Sciatic nerve (tissue), 2 donors: ENCODE measurements at places on chromosomes 6 and 20. TPM values are rescaled to one million over a fixed set of nuclear protein-coding genes. Genes with fewer than 3 reads are reported as not detected.

DNA sequence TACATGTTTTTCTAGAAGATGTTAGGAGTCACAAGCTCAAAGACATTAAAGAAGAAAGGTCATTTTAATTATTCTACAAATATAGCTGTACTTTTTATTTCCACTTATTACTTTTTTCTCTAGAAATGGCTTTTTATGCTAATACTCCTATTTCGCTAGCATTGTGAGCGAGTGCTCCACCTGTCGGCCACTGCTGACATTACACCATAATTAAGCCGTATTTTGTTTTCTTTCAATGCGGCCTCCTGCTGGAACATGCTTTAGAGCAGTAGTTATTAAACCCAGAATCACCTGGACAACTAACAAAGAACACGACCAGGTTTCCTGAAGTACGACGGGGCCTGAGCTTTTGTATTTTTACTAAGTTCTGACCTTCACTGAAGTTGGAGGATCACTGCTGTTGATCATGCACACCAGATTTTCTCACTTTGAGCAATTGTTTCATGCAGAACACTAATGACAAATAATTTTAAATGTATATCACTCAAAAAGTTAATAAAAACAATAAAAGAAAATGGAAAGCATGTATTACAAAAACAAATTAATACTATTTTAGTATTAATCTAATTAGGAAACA lies 74.1 kb upstream of the PAK5 start:
- peak; percentile 58 for DNase-seq

DNA sequence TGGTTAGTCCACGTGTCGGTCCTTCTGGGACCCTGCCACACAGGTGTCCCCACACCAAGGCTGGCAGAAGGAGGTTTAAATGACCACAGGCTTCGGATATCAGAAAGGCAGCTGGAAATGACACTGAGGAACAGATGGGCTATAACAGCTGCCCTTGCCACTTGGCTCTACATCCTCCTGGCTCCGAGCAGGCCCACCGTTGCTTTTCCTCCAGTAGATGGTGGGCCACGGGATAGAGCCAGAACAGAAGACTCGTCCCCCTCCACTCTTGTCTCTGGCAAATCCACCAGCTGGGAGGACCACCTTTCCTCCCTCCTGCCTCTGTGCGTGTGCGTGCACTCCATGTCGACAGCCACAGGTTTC lies 17.6 kb downstream of the WRNIP1 start:
- DNase-seq: no peak

- DNase-seq: peak; percentile 74
Measured at GRCh38 chr20:31869942-31870725, at the start of the genes DUSP15 and TTLL9. DUSP15 (minus strand) TSS chr20:31870527; CDS start chr20:31870337, 190 bp downstream. TTLL9 (plus strand) TSS chr20:31870634; CDS start chr20:31871127, 493 bp downstream.

DNA sequence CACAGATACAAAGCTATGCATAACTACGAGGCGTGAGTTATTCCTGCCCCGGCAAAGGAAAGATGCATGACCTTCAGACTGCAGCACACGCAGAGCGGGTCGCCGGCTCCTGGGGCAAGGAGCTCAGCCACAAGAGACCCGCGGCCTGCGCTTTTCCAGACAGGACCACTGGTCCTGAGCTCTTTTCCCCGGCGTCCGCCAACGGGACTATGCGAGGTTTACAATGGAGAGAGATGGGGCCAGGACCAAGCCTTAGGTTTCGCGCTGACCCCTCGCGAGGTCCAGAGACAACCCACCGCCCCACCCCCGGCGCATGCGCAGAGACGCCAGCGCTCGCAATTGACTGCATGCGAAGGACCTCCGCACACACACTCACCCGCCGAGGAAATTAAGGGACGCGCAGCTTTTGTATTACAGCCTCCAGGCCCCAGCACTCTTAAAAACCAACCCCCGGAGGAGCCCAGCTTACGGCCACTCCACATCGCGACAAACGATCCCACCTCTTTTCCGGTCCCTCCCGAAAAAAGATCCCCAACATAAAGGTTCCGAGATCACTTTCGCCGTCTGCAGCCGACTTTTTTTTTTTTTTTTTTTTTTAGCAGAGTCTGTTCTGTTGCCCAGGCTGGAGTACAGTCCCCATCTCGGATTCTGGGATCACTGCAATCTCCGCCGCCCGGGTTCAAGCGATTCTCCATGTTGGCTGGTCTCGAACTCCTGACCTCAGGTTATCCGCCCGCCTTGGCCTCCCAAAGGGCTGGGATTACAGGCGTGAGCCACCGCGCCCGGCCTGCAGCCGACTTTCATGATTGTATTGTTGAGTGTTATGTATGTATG lies at the start of gene COQ3:
Gene COQ3 (minus strand): TSS at position 498 of the 834 bp plus-strand sequence. CDS start 16 bp downstream, at position 482.
- DNase-seq: peak; percentile 73

The FOXQ1 gene
- total RNA-seq: 1.7 TPM

The OXT gene
- not detected for total RNA-seq

The TAB2 gene
- 98.8 TPM for total RNA-seq

The PCK1 gene
- 5.3 TPM for total RNA-seq
